ENCODE measurements at places on chromosomes 2 and 18. TPM values are rescaled to one million over a fixed set of nuclear protein-coding genes. Genes with fewer than 3 reads are reported as not detected.

GFPT1 gene
- 38.7 TPM for total RNA-seq

NRP2 gene
- total RNA-seq = 149 TPM

CYTIP gene
- total RNA-seq = not detected

GATA6 gene
- 14.6 TPM for total RNA-seq

SH3YL1 gene
- total RNA-seq = 22.4 TPM

CRYBA2 gene
- total RNA-seq = not detected

METTL21A gene
- 12.8 TPM for total RNA-seq

COL6A3 gene
- total RNA-seq = not detected

CPLX4 gene
- total RNA-seq = not detected

RNPEPL1 gene
- 62.1 TPM for total RNA-seq

PGAP1 gene
- total RNA-seq = 9.8 TPM

CCDC74B gene
- total RNA-seq = 1.6 TPM

EML4 gene
- total RNA-seq = 32.0 TPM

RAPGEF4 gene
- 8.8 TPM for total RNA-seq

KIAA2012 gene
- not detected for total RNA-seq

RAX gene
- total RNA-seq = not detected

SLC19A3 gene
- not detected for total RNA-seq

CXCR4 gene
- total RNA-seq = 52.4 TPM

SPEG gene
- total RNA-seq = 0.21 TPM

UGT1A8 gene
- not detected for total RNA-seq

TSHZ1 gene
- total RNA-seq = 11.4 TPM

ANKRD30B gene
- total RNA-seq = not detected

SERPINB8 gene
- total RNA-seq = 25.7 TPM

DSG1 gene
- not detected for total RNA-seq

LIMS1 gene
- 166 TPM for total RNA-seq
